SW 1271 (cell line): ENCODE measurements at places on chromosomes 12 and 14.

DNA sequence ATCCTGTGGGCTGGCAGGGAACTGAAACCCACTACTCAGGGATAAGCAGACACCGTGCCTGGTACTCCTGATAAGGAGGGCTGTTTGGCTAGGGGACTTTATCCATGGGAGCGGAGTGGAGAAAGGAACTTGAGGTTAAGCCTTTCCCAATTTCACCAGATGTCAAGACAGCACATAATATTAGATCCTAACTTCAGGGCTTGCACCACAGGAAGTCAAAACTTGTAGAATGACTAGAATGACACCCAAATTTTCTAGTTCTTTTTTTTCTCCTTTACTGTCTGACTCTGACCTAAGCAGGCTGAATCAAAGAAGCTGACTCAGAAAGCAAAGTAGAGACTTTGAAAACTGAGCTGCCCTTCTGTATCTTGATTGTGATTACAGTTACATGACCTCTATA is 7.1 kb upstream of the CGRRF1 start:
- no peak for DNase-seq

GRCh38 chr12:46430340-46430948 is 57.9 kb upstream of the SLC38A2 start:
- peak; percentile 98 for DNase-seq

DNA sequence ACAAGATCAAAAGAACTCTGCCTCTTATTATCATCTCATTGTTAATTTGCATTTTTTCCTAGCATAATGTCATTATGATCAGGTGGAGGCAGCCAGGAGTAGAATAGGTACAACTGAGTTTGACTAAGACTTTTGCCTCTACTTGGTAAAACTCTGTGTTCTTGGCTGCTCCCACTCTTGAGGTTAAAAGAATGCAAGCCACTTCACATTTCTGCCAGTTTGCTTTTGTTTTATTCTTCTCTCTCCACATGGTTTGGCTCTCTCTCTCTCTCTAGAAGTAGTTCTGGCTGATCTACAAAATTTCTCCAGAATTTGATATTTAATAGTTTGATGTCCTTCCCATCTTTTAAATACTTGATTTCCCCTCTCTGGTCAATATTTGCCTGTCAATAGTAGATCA is 170.7 kb upstream of the E2F7 start:
- no peak for DNase-seq

GRCh38 chr12:58655375-58655774 is 264.9 kb downstream of the LRIG3 start:
- no peak for DNase-seq

DNA sequence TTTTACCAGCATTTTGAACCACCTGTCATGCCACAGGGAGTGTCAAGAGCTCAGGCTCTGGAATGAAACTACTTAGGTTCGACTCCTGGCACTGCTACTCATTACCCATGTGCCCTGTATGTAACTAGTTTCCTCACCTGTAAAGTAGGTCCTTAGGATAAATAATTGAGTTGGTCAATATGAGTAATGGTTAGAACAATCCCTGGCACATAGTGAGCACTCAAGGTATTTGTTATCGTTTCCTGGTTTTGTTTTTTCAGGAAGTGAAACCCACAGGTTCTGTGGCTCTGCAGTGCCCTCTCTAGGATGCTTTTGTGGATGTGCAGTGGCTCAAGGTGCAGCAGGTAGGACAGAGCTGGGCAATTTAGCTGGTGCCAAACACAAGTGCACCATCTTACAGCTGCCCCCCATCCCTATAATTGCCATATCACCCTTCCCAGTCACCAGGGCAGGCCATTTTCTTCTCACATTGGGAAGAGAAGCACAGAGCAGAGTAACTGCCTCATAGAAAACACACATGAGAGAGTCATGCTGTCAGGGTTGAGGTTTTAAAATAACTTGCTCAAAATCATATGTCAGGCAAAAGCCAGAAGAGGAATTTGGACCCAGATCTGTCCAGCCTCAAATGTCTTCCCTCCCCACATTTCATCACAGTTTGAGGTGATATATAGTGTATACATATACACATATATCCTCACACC is 297.5 kb downstream of the RPAP3 start:
- no peak for DNase-seq

DNA sequence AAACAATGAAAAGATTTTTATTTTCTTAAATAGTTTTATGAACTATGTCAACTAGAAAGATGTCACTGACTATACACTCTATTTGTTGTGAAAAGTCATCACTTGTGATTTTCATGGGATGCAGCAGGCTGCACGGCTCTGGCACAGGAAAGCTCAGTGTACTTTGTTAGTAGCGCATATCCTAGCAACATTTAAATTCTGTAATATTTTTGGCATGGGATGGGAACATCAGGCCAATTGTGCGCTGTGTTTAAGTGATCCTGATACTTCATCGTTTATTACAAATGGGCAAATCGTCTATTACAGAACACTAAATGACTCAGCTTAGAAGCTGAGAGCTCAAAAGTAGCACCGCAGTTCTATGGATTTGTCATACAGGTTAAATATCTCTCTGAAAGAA is 60.7 kb upstream of the SAV1 start:
- no peak for DNase-seq

DNA sequence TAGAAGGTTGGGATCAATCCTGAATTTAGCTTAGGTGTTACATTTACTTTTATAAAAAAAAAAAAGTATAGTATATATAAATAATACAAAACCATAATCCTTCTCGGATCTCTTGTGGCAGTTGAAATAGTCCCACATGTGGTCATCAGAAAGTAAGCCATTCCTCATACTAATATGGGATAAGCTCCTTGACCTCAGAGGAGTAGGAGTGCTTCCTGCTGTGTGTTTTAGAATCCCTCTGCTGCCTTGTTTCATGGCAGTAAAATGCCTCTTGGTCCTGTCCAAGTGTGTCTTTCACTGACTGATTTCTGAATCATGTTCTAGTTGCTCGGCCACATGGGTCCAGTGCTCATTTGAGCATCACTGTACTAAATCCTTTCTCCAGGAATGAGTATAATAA is 117.0 kb downstream of the NTN4 start:
- DNase-seq = no peak

DNA sequence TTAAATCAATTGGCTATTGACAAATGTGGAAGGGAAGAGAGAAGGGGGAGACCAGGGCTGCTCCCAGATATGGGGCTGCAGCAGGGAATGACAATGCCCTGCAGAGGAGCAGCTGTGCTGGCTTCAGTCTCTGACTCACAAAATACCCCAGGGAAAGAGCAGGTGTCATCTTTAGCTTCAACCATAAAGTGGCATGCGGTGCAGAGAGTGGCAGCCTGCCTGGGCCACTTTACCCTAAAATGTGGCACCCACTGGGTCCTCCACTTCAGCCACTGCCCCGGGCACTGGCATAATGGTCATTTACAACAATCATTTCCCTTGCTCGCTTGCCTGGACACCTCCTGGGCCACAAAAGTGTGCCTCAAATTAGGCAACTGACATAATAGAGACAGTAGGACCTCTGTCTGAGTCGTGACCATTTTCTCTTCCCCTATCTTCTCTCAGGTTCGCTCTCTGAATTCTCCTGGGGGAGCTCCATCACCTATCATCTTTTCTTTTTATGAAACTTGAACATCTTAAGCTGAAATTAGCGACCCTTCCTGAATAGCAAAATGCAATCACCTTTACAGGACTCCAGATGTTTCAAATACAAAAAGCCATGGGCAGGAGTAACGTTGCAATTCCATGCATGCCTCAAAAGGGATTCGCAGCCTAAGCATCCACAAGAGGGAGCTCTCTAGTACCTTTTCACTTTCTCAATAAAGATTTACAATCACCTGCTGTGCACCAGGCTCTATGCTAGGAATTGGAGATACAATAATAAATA is 179.9 kb upstream of the ATF7IP start:
- peak; percentile 66 for DNase-seq

GRCh38 chr12:91274916-91275315 is 92.3 kb upstream of the DCN start:
- no peak for DNase-seq

GRCh38 chr12:5479761-5480160 is 47.9 kb downstream of the NTF3 start:
- no peak for DNase-seq

GRCh38 chr14:103122585-103122946 is 695 bp upstream of the TNFAIP2 start:
- DNase-seq = no peak

- no peak for DNase-seq
These were observed 5.5 kb downstream of the AJUBA start for GRCh38 chr14:22976620-22977433.

DNA sequence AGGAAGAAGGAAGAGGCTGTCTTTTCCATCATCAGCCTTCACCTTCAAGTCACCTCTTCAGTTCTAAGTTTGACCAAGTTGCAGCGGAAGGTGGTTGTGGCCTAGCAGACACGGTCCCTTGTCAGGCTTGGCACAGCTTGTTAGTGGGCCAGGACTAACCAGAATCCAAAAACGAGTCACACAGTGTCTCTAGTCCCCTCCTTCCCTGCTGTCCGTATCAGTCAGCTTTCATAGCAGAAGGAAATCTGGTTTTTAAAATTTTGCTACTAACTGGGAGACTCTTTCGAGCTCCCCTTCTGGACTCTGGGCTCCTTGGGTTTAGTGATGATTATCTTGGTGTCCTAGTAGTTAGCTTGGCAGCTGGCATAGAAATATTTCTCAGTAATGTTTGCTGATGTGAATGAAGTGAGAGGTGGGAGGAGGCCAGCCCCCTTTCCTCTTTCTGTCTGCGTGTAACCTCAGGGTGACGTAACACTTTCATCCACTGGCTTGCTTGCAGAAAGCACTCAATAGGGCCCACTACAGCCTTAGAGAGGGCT is 3.8 kb downstream of the ETV6 start:
- DNase-seq = no peak

DNA sequence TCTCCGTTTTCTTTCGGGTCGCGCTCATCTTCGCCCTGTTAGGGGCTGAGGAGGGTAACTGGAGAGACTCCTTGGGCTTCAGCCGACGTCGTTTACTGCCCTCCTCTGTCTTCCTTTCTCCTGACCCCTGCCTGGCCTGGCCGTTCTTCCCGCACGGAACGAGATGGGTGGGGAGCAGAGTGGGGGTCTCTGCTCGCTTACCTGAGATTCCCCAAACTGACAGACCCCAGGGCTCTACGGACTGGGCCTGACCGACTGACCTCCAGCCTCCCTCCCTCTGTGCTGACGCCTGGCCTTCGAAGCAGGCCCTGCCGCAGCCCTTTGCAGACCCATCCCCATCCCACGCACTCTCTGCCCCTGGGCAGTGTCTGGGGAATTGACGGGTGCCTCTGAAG is 439 bp downstream of the GOLGA5 start:
- DNase-seq = no peak

DNA sequence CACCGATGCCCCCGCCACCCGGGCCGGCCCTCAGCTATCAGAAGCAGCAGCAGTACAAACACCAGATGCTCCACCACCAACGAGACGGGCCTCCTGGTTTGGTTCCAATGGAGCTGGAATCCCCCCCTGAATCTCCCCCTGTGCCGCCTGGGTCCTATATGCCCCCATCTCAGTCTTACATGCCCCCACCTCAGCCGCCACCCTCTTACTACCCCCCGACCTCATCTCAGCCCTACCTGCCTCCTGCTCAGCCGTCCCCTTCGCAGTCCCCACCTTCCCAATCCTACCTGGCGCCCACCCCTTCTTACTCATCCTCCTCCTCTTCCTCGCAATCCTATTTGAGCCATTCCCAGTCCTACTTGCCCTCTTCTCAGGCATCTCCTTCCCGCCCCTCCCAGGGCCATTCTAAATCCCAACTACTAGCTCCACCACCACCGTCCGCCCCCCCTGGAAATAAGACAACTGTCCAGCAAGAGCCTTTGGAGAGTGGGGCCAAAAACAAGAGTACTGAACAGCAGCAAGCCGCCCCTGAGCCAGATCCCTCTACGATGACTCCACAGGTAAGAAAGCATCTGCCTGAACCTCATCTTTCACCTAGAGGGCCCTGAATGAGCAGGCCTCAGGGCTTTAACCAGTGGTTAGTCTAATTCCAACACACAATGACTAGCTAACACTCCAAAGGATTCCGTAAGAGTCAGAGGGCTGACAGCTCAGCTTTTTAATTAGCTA is 851 bp downstream of the YLPM1 start:
- no peak for DNase-seq

GRCh38 chr14:60241091-60241490 is 7.9 kb upstream of the PPM1A start:
- no peak for DNase-seq

- no peak for DNase-seq
These were observed 1554.5 kb upstream of the FLRT2 start for GRCh38 chr14:83975435-83975834.

- DNase-seq = no peak
These were observed 8.5 kb upstream of the VASH1 start for GRCh38 chr14:76752744-76753143.

DNA sequence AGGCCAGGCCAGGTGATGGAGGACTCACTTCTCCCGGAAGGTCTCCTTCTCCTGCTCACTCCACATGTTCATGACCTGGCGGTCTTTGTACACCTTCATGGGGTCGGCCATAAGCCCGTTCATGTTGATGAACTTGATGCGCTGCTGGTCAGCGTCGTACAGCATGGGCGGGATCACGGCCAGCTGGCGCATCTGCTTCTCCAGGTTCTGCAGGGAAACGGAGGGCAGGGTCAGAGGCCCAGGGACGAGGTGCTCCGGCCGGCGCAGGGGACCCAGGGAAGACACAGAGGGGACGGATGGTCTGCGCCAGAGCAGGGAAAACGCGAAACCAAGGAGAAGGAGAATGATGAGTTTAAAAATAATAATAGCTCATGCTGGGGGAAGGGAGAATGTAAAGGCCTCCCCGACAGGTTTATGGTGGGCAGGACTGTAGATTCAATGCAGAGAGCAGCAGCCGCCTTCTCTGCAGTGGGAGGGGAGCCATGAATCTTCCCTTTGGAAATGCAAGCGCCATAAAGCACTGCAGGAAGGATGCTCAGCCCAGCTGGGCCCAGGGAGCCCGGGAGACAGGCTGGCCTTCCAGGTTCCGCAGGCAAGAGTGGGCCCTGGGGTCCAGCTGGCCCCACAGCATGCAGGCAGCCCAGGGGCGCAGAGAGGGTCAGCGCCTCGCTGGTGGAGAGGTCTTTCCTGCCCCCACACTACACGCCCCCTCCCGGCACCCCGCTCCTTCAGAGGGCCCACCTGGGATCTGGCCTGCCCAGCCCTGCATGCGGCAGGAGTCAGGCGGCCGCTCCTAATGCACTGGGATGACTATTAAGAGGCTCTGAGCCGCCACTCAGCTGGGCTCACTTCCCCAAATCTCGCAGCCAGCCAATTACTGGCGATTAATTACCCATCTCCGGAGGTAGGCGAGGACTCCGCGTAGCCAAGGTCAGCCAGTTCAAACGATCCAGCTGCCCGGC is 132.0 kb downstream of the RFLNA start:
- no peak for DNase-seq

DNA sequence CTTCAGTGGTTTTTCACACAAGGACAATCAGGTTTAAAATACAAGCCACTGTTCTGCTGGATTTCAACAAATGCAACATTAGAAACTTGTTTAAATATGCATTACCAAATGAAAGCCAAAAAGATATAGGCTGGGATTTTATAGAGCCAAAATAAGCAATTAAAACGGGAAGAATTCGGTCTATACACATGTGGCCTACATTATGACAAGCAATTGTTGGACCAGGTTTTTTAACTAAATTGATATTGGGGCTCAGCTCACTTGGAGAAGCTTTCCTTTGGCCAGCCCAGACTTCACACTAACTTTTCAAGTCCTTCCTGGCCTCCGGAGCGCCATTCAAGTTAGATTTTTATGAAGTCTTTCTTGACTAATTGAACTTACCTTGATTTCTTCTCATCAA is 16.9 kb upstream of the PDE3A start:
- DNase-seq = no peak
